Stimulated activated CD8-positive, alpha-beta memory T cell treated with anti-CD3 and anti-CD28 coated beads, Interleukin-7, amount 100 ng/mL, for 1 hour (primary cell): ENCODE measurements at places on chromosomes 6 and 20.

- DNase-seq = no peak
Measured at GRCh38 chr6:158503222-158503621, 56.7 kb upstream of the TMEM181 start.

- DNase-seq = no peak
Measured at GRCh38 chr20:9397928-9398327, 116.5 kb upstream of the LAMP5 start.

DNA sequence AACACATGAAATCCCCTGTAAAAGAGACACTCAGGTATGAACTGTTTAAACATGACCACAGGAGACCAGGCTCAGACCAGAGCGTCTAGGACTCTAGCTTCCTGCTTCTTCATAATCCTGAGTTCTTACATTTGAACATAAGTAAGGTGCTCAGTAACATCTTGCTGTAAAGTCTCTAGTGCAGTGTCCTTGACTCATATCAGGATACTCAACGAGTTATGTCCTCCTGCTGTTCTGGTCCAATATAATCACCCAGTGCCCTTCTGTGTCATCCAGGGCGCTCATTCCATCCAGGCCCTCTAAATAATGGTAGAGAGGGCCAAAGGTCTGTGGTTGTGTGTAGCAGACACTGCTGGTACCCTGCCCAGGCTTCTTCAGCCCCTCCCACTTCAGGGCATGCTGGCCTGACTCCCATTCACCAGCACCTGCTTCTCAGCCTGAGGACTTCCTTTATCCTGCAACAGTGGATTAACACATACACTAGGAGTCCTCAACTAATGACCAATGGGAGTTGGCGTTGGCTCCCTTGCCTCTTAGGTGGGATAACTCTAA lies 66.8 kb upstream of the MOCS1 start:
- DNase-seq = no peak

- no peak for DNase-seq
Measured at GRCh38 chr6:39100358-39100757, 14.6 kb downstream of the SAYSD1 start.

GRCh38 chr20:17807651-17808050 lies 107.9 kb downstream of the BANF2 start:
- DNase-seq = no peak
